ENCODE measurements at places on chromosomes 6 and 20.

DNA sequence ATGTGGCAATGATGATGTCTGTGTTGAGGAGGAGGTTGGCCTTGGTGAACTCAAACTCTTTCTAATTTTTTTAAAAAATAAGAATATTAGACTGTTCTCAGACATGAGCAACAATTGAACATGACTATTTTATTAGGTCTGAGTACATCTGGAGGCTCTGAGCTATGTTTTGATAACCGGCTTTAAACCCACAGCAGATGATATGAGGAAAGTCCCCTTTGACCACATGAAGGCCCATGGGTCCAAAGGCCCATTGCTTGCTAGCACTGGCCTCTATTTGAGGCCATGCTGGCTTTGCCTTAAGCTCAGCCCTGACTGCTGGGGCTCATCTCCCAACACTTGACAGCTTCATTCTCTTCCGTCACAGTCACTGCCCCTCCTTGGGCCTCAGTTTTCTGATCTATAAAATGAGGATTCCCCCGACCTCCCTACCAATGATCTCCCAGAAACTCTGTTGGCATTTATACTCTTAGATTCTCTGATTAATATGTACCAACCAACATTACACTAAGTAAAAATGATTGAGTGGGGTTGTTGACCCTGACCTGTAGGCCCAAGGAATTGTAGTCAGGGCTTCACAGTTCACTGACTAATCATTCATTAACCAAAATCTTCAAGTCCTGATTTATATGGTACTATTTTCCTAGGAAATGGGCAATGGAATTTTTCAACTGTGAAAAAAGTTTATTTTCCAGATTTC, 23.9 kb upstream of the TINAG start:
- no peaks in the 10 kb centered on the region for H3K27me3 ChIP-seq
- no peak overlapping the region for H3K27ac ChIP-seq
- ATAC-seq, result no peak
- no peaks in the 10 kb centered on the region for H3K36me3 ChIP-seq
- H3K4me3 ChIP-seq, result no peak overlapping the region

GRCh38 chr6:161493576-161494118, 219.8 kb upstream of the AGPAT4 start:
- no peak for ATAC-seq
- no peak overlapping the region for H3K27ac ChIP-seq
- no peaks in the 10 kb centered on the region for H3K36me3 ChIP-seq
- H3K27me3 ChIP-seq, result no peaks in the 10 kb centered on the region
- no peak overlapping the region for H3K4me3 ChIP-seq

GRCh38 chr6:170423030-170423429, 116.5 kb downstream of the FAM120B start:
- no peak overlapping the region for H3K27ac ChIP-seq
- no peak for ATAC-seq
- no peaks in the 10 kb centered on the region for H3K36me3 ChIP-seq
- H3K4me1 ChIP-seq, result no peaks in the 10 kb centered on the region

GRCh38 chr6:32116674-32117073, 7.5 kb upstream of the TNXB start:
- no peak overlapping the region for H3K4me3 ChIP-seq
- H3K4me1 ChIP-seq, result peaks cover 33% of the 10 kb centered on the region
- H3K27me3 ChIP-seq, result no peaks in the 10 kb centered on the region
- no peak for ATAC-seq
- H3K27ac ChIP-seq, result no peak overlapping the region
